ENCODE measurements at places on chromosomes 12 and 14.

DNA sequence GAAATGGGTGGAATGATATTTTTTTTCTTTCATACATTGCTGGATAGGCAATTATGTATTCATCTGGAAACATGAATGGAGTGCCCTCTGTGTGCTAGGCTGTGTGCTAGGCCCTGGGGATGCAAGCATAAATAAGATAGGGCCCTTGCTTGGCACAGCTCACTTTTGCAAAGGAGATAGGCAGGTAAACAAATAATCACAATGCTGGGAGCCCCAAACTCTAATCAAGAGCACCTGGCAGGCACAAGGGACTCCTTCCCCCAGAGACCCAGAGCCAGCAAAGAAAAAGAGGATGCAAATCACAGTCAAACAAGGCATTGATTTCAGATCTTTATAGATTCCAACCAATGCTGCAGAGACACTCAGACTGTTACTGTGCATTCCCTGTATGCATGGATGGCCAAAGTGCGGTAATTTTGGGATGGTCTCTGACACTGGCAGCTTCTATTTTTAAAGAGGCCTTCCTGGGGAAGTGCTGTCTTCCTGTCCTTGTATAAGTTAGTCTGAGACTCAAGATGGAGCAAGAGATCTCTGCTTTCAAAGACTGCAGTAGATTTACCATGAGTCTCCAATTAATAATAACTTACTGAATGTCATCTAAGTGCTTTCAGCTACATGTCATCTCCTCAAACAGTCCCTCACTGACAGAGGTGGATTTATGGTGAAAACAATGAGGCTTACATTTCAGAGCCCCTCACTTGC lies 45.1 kb upstream of the CPM start:
- DNase-seq, result no peak

GRCh38 chr12:14156606-14157005 lies 175.2 kb upstream of the GRIN2B start:
- DNase-seq, result no peak

- DNase-seq, result no peak
These were observed 79.7 kb downstream of the SAMD4A start for GRCh38 chr14:54646626-54647025.

GRCh38 chr14:101707068-101707842 lies 54.3 kb upstream of the PPP2R5C start:
- peak; percentile 36 for DNase-seq

GRCh38 chr12:1419849-1420371 lies 174.5 kb downstream of the FBXL14 start:
- DNase-seq, result no peak

DNA sequence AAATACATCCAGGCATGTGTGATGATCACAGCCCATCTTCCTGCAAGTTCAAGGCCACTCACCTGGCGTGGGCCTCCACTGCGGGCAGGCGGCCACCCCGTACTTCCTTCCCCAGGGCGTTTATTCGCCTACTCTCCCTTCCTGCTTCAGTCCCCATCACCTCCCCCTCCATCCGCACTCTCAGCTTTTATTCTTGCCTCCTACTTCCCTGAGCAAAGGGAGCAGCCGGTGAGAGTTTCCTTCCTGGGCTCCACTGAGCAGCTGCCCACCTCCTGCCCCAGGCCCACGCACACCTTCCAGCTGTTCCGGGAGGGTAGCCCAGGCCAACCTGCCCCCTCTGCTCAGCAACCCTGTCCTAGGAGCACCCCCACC lies 4.1 kb downstream of the CYP46A1 start:
- DNase-seq, result no peak

GRCh38 chr12:46368684-46369083 lies 3.9 kb downstream of the SLC38A2 start:
- no peak for DNase-seq

GRCh38 chr12:57881475-57881874 lies 34.9 kb upstream of the CTDSP2 start:
- no peak for DNase-seq

DNA sequence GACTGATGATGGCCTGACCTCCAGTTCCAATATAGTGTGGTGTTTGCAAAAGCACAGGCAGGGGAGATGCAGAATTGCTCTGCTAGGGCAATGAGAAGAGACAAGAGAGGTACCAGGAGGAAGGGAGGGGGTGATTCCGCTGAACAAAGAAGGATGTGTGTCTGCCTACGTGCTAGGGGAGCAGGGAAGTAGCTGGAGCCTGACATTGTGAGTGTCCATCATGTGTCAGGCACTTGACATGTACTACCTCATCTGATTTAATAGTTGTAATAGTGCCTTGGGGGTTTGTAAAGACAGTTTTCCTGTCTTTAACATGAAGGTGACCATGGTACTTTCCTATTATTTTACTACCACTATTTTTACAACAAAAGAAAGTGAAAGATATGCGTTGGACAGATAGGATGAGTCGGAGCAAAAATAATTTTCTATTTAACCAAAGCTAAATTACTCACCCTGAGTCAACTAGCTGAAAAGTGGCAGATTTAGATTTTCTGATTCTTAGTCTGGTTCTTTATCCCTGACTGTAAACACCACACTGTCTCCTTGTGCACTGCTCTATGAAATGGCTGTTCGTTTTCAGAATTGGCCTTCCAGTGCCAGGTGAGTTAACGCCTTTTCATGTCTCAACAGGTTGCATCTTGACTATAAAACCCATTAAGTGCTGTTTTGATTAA lies 33.7 kb upstream of the TEAD4 start:
- no peak for DNase-seq

GRCh38 chr12:6575648-6576047 lies 7.6 kb upstream of the NOP2 start:
- no peak for DNase-seq

GRCh38 chr14:88802596-88802995 lies 9.8 kb upstream of the EML5 start:
- DNase-seq, result no peak

- no peak for DNase-seq
These were observed 733.6 kb upstream of the TMEM132C start for GRCh38 chr12:127533353-127533752.

Measured in AG04449 (cell line).